A673 (cell line): ENCODE measurements at places on chromosomes 2 and 18. TPM values are rescaled to one million over a fixed set of nuclear protein-coding genes. Genes with fewer than 3 reads are reported as not detected.

DNA sequence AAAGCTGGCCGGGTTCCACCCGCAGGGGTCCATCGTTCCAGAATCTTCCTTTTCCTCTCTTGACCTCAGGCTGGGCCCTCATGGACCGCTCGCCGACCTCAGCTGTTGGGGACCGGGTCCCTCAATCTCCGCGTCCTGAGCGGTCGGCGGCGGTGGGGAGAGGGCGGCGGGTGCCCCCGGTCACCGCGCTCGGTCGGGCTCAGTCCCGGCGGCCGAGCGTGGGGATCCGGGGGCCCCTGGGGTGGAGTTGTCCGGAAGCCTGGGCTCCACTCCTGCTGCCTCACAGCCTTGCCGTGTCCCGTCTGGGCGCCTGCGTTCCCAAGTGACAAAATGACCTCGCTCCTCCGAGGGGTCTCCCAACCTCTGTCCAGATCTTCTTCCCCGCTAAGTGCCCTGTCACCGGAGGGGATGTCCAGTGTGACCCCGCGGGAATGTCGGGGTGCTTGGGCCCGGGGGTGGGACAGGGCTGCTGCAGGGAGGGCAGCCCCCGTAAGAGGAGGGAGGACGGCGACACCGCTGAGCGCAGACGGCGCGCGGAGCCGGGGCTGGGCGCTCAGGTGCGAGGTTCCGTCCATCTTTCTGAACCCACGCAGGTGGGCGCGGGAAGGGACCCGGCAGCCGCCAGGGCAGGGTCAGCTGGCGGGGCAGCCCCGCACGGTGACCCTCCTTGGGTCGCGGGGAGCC, 16.0 kb upstream of the E2F6 start:
- peaks cover 4% of the 10 kb centered on the region for H3K27me3 ChIP-seq
- H3K4me1 ChIP-seq: peaks cover 4% of the 10 kb centered on the region
- H3K4me3 ChIP-seq: no peak overlapping the region
- no peak overlapping the region for H3K27ac ChIP-seq
- H3K36me3 ChIP-seq: no peaks in the 10 kb centered on the region

Gene THSD7B
- total RNA-seq: not detected in 2 replicates

DNA sequence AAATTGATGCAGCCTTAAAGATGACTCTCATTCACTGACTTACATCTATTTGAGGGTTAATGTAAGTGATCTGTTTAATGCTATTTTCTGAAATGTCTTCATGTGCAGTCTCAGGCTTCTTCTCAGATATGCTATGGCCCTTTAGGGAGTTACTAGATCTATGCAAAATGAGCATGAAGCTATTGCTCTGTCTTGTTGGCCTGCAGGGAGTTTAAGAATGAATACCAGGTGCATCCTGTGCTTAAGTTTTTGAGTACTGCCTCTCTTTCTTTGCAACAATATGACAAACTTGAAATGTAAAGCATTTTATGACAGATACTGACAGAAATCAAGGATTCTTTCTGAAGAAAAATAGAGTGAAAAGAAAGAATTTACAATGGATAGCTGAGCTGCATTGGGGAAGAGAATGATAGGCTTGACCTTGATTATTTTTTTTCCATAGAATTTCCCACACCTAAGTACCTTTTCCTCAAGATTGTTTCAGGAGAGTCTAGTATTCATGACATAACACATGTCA, 1058.3 kb upstream of the TMEFF2 start:
- no peak overlapping the region for H3K27ac ChIP-seq
- H3K36me3 ChIP-seq: no peaks in the 10 kb centered on the region
- no peaks in the 10 kb centered on the region for H3K4me1 ChIP-seq
- DNase-seq: peak; percentile 18
- H3K27me3 ChIP-seq: no peaks in the 10 kb centered on the region

GRCh38 chr2:42792583-42793333, at the start of gene HAAO:
TSS of gene HAAO (minus strand) at chr2:42792583. CDS start at chr2:42792536, 47 bp downstream.
- peak within 1 kb of the TSS; percentile 52 for H3K4me3 ChIP-seq
- H3K27ac ChIP-seq: peak within 1 kb of the TSS; percentile 68
- H3K27me3 ChIP-seq: no peaks in the 10 kb centered on the region
- peaks cover 22% of the 10 kb centered on the region for H3K4me1 ChIP-seq

DNA sequence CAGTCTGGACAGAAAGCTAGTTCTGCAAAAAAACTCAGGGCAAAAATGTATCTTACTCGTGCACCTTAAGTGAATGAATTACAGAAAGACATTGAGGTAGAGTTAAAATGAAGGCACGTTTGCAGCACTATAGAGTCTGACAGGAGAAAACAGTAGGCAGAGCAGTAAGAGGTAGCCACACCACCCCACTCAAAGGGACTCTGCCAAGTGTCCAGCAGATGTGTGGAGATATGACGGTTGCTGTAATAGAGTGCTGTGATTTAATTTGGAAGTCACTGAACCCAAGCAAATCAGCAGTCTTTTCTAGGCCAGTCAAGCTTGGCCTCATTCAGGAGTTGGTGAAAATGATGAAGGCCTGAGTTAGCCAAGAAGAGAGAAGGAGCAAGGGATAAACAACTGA, 464.4 kb downstream of the PTPRM start:
- no peaks in the 10 kb centered on the region for H3K36me3 ChIP-seq
- H3K27ac ChIP-seq: no peak overlapping the region
- DNase-seq: no peak
- H3K4me3 ChIP-seq: no peak overlapping the region

Gene AKAIN1
- not detected in 2 replicates for total RNA-seq

- no peaks in the 10 kb centered on the region for H3K36me3 ChIP-seq
- H3K4me1 ChIP-seq: no peaks in the 10 kb centered on the region
- H3K4me3 ChIP-seq: no peak overlapping the region
- no peak for DNase-seq
- H3K27ac ChIP-seq: no peak overlapping the region
Observed at GRCh38 chr2:11254100-11254536, 90.3 kb downstream of the ROCK2 start.

Gene CNTNAP5
- total RNA-seq: not detected in 2 replicates

- H3K4me1 ChIP-seq: no peaks in the 10 kb centered on the region
- DNase-seq: no peak
- no peaks in the 10 kb centered on the region for H3K27me3 ChIP-seq
- no peak overlapping the region for H3K27ac ChIP-seq
- no peak overlapping the region for H3K4me3 ChIP-seq
Observed at GRCh38 chr2:65878011-65878340, 445.6 kb upstream of the SPRED2 start.

GRCh38 chr2:54642677-54643430, 80.6 kb upstream of the EML6 start:
- H3K27me3 ChIP-seq: no peaks in the 10 kb centered on the region
- peaks cover 53% of the 10 kb centered on the region for H3K36me3 ChIP-seq
- no peak overlapping the region for H3K27ac ChIP-seq
- no peak for DNase-seq

DNA sequence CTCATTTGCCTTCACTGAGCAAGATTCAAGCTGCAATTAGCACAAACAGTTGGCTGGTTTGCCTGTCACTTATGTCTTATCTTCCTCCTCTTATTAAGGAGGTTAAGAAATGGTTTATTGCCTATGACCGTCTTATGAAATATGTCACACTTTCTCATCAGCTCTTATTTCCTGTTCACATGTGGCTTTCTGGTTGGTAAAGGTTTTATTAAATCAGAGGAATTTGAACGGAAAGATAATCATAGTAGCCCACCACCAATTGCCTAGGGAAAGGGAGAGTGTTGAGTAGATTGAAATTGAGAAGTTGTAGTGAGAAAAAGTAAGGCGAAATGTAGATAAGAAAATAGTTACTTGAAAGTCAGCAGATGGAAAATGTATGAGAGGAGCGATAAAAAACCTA, 4.2 kb upstream of the IL1R1 start:
- H3K4me1 ChIP-seq: no peaks in the 10 kb centered on the region
- no peak for DNase-seq
- peaks cover 35% of the 10 kb centered on the region for H3K27me3 ChIP-seq
- no peak overlapping the region for H3K4me3 ChIP-seq
- no peaks in the 10 kb centered on the region for H3K36me3 ChIP-seq

Gene AMER3
- total RNA-seq: not detected in 2 replicates

Gene SNORC
- 4.6 and 4.7 TPM in 2 replicates for total RNA-seq

- DNase-seq: no peak
- H3K27me3 ChIP-seq: no peaks in the 10 kb centered on the region
Observed at GRCh38 chr2:219812672-219813071, 185.2 kb downstream of the SLC4A3 start.

DNA sequence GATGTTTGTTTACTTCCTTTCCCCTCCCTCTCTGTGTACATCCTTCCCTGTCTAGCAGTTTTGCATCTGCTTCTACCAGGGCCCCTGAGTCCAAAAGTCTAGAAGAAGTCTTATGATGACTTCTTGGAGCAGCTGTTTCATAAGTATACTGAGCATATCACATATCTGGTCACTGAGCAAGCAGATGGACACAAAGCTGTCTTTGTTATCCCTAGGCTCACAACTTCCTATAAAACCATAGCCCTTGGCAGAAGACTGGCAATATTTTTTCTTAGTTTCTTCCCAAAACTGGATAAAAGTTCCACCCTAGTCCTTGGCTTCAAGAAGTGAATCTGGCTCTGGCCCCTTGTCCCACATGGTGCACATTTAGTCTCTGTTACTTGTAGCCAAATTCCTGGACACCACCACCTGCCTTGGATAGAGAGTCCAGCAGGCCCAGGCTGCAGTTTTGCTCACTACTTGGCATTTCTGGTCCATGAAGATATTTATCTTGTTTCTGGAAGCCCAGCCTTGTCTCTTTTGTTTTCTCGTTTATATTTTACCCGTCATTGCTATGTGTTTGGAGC, 22.5 kb downstream of the THOC1 start:
- no peaks in the 10 kb centered on the region for H3K4me1 ChIP-seq
- no peak overlapping the region for H3K4me3 ChIP-seq

DNA sequence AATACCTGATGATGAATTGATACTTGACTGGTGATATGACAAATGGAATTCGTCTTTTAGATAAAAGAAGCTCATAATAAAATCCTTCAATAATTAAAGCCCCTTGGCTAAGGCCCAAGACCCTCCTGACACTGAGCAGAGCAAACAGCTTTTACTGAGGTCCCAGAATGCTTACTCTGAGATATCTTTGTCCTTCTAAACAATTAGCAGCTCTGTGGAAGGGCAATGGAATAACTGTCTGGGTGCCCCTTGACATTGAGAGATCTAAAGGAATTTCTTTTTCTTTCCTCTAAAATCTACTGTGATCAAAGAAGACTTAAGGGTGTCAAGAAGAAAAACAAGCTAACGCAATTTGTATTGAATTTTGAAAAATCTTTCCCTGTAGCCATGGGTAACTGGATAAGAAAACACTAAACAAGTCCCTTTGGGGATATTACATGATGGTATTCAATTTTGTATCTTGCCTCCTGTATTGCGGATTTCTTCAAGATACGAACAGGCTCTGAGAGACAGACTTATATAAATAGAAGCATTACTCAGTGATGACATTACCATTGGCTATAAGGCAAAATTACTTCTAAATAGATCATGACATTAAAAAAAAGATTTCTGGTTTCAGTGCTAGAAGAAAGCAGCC, 128.8 kb downstream of the MREG start:
- H3K4me3 ChIP-seq: no peak overlapping the region
- H3K4me1 ChIP-seq: peaks cover 10% of the 10 kb centered on the region
- DNase-seq: no peak
- H3K36me3 ChIP-seq: no peaks in the 10 kb centered on the region

DNA sequence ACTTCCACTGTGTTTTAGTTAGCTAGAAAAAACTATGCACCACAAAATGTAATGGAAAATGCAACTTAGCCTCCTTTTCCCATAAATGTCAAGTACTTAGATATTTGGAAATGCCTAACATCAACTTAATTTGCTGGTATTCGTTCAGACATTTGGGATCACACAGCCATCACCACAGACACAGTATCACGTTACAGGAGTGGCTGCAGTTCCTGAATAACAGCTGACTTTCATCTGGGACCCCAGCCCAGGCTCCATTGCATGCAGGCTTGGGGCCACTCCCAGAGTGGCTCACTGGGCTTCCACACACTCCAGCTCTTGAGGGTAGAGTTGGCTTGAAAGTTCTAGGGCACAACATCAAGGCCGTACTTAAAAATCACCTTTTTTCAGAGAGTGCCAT, 9.3 kb downstream of the TMEM182 start:
- H3K36me3 ChIP-seq: no peaks in the 10 kb centered on the region
- DNase-seq: no peak
- no peaks in the 10 kb centered on the region for H3K4me1 ChIP-seq
- H3K4me3 ChIP-seq: no peak overlapping the region

DNA sequence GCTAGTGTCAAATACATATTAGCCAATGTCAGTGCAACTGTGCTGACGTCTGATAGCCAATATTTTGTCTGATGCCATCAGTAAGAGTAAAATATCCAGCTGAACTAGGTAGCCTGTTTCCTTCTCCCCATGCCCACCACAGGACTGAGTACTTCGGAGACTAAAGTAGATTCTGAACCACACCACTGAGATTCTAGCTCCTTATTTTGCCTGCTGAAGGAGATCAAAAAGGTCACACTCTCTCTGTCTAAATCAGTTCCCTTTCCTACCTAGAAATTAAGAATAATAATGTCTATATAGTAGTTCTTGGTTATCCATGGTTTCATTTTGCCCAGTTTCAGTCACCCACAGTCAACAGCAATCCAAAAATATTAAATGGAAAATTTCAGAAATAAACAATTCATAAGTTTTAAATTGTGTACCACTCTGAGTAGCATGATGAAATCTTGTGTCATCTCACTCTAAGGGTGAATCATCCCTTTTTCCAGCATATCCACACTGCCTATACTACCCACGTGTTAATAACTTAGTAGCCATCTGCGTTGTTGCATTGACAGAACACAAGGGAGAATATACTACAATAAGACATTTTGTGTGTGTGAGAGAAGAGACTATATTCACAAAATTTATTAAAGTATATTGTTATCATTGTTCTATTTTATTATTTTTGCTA, 1043.3 kb upstream of the PIK3C3 start:
- H3K4me1 ChIP-seq: no peaks in the 10 kb centered on the region
- peak; percentile 1 for DNase-seq
- H3K4me3 ChIP-seq: no peak overlapping the region
- H3K36me3 ChIP-seq: no peaks in the 10 kb centered on the region

GRCh38 chr2:79210274-79210917, 50.8 kb upstream of the REG3A start:
- no peak overlapping the region for H3K4me3 ChIP-seq
- peaks cover 4% of the 10 kb centered on the region for H3K27me3 ChIP-seq
- no peaks in the 10 kb centered on the region for H3K36me3 ChIP-seq
- H3K27ac ChIP-seq: no peak overlapping the region
- H3K4me1 ChIP-seq: no peaks in the 10 kb centered on the region
- no peak for DNase-seq

GRCh38 chr2:232892221-232892620, 22.2 kb downstream of the SNORC start:
- H3K27me3 ChIP-seq: no peaks in the 10 kb centered on the region
- no peaks in the 10 kb centered on the region for H3K4me1 ChIP-seq
- H3K4me3 ChIP-seq: no peak overlapping the region
- no peak overlapping the region for H3K27ac ChIP-seq

DNA sequence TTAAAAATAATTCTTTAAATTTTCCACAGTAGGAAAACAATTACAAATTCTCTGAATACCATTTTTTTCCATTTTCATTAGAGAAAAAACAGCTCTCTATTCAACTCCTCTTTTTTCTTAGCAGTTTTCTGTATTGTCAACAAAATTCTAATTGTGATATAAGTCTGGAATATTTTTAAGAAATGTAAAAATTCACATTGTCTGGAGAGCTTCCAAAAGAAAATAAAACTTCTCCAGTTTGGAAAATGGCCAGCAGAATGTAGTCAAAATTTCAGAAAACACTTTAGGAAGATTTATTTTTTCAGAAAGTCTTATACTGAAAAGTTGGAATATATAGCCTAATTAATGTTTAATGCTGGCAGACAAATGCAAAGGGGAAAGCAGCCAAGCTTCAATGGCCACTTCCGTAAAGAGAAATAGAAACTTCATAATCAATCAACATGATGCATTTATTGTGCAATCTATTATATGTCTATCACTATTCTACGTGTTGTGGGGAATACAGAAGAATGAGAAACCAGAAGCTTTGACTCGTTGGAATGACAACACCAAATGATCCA, 733.2 kb upstream of the PKDCC start:
- H3K4me3 ChIP-seq: no peak overlapping the region
- H3K27ac ChIP-seq: no peak overlapping the region
- no peaks in the 10 kb centered on the region for H3K4me1 ChIP-seq
- no peaks in the 10 kb centered on the region for H3K27me3 ChIP-seq
